ENCODE measurements at places on chromosomes 2 and 18.

DNA sequence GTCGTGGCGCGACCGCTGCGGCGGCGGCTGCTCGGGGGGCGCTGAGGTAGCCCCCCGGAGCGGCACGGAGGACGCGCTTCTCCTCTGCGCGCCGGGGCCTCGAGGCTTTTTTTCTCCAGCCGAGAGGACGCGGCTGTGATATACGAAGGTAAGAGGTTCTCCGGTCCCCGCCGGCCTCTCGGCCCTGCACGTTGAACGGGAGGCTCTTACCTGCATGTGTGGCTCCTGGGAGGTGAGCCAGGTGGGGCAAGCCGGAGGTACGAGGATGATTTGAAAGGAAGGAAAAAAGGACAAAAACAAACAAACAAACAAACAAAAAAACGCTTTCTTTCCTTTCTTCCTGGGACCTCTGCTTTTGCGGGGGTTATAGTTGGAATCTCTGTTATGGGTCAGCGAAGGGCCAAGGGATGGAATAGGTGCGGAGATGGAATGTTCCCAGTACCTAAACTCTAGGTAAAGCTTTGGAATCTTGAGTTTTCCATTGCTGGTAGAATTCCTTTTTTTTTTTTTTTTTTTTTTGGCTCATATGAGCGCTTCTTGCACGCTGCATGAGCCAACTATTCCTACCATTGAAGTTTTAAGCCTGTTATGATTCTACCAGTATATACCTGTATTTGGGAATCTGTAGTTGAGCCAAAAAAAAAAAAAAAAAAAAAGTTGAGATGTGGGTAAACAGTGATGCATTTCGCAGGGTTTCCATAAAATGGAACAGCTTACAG, 674 bp downstream of the PTPN4 start:
- no peak for DNase-seq

DNA sequence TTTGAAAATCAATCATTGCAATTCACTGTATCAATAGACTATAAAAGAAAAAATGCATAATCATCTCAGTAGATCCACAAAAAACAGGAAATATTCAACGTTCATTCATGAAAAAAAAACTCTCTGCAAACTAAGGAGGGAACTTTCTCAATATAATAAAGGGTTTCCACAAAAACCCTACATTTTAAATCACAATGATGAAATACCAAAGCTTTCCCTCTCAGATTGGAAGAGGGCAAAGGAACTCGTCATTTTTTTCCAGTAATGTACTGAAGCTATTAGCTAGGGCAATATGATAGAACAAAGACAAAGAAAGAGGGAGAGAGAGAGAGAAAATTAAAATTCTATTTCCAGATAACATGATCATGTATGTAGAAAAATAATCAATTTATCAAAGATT, 167.1 kb upstream of the RBMS1 start:
- no peak for DNase-seq

DNA sequence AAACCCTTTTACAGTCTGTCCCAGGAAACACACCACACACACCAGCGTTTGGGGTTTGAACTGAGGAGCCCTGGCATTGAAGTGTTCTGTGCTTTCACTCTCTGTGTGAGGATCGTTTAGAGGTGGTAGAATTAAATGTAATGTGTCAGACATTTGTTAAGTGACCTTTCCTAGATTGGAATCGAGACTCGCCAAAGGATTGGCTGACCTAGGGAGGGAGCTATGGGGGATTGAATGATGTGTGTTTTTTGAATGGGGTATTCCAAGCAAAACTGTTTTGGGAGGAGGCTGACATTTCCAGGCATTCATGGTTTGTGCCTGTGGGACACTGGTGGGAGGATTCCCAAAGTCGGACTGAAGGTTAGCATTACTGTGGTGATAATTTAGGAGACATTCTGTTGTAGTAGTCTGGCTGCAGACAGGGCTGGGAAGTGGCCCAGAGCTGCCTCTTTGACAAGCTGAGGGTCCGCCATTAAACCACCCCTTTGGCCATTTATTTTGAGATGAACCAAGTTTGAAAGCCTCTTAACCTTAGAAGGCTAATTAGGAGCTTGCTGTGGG, 1.7 kb downstream of the MYO1B start:
- peak; percentile 39 for DNase-seq

GRCh38 chr2:40823478-40823877, 371.6 kb upstream of the SLC8A1 start:
- no peak for DNase-seq

- DNase-seq: peak; percentile 8
Measured at GRCh38 chr2:196041786-196042185, 26.9 kb downstream of the DNAH7 start.

DNA sequence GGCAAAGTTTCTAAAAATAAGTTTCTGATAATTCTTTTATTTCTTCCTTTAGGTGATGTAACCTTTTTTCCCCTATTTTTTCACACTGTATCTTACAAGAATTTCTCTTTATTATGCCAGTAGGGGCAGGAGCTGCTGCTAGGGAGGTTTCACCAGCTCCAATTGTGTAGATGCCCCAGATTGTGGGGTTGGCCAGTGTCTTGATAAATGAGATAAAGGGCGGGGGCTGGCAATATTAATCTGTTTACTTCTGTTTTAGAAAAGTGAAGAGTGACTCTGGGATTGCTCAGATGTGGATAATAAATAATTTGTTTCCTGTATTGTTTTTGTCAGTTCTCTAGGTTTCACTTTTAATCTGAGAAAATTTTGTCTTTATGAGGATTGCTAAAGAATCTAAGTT, 190.4 kb downstream of the MC4R start:
- no peak for DNase-seq

DNA sequence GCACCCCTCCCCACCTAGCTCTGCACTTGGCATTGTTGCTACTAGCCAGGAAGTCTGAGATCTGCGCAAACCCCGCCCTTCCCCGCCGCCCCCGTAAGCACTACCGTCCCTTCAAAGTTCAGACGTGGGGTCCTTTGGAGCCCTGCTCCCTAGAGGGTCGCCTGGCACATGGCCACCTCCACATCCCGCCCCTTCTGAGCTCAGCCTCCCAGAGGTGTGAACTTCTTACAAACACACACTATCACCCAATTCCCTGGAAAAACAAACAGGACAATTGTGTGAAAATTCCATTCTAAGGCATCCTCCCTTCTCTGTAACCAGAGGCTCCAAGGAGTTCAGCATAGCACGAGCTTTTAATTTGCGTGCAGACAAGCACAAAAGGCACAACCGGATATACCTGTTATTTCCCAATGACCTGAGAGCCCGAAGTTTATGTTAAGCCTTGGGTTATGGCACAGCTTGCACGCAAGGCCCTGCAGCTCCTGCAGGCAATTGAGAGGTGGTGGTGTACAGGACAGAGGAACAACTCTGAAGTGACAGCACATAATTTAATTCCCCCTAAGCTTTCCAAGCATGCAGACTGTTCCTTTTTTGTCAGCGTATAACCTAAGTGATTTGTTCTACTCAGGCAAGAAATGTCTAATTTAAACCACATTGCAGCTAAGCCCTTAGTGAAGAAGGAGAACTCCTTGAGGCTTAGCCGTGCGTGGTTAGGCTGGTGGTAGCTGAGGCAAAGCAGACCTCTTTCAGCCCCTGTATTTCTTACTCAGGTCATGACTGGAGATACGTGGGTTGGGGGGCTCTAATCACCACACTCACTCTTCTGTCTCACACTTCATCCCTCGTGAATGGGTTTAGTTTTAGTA, 20.3 kb upstream of the CYP1B1 start:
- no peak for DNase-seq

- peak; percentile 6 for DNase-seq
Measured at GRCh38 chr18:14189858-14190257, 57.6 kb upstream of the ZNF519 start.

DNA sequence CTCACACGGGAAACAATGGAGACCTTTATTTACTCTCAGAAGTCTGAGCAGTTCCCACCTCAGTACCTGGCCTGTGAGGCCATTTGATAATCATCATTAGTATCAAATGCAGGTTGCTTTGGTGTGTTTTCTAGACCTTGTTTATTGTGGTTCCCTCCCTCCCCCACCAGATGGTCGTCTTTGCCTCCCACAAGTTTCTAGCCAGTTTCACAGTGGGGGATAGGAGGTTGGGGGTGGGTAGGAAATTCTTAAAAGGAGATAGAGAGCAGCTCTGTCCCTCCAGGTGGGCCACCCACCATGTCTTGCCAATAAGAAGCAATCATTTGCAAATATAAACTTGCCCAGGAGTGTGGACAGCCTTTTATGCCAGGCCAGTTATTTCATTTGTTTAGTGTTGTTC, 31.3 kb downstream of the SETBP1 start:
- no peak for DNase-seq
